ENCODE measurements at places on chromosomes 5 and 9. TPM values are rescaled to one million over a fixed set of nuclear protein-coding genes. Genes with fewer than 3 reads are reported as not detected.

ADGRV1 gene
- polyA plus RNA-seq: 2.1 TPM

AQP3 gene
- polyA plus RNA-seq: 1.6 TPM

C9orf50 gene
- not detected for polyA plus RNA-seq

ABHD17B gene
- polyA plus RNA-seq: 16.8 TPM

PFN3 gene
- not detected for polyA plus RNA-seq

KCNN2 gene
- not detected for polyA plus RNA-seq

DNA sequence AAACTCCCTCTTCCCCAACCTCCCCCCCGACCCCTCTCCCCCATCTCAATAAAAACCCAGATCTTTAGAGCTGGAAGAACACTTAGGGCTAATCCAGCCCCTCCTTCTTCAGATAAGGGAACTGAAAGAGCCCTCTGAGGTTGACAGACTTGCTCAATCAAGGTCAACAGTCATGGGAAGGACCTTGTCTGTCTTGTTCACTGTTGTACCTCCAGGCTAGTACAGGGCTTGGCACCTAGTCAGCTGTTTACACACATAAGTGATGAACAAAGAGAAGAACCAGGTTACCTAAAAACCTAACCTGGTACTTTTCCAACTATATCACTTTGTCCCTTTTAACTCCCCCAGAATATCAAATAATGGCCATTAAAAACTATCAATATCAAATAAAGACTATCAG, 2.4 kb downstream of the TTC39B start:
- no peaks in the 10 kb centered on the region for H3K27me3 ChIP-seq
- no peak overlapping the region for H3K27ac ChIP-seq
- H3K4me3 ChIP-seq: no peak overlapping the region
- DNase-seq: no peak
- H3K4me1 ChIP-seq: no peaks in the 10 kb centered on the region

- no peaks in the 10 kb centered on the region for H3K27me3 ChIP-seq
- peak overlapping the region; percentile 99 for H3K27ac ChIP-seq
- H3K4me3 ChIP-seq: no peak overlapping the region
These were observed 225.0 kb downstream of the FANCC start for GRCh38 chr9:95092262-95093072.

GRCh38 chr5:151182976-151183375, 25.4 kb upstream of the ANXA6 start:
- DNase-seq: no peak
- H3K36me3 ChIP-seq: peaks cover 7% of the 10 kb centered on the region
- peaks cover 13% of the 10 kb centered on the region for H3K4me1 ChIP-seq
- H3K27ac ChIP-seq: no peak overlapping the region
- no peak overlapping the region for H3K4me3 ChIP-seq

- peaks cover 6% of the 10 kb centered on the region for H3K4me1 ChIP-seq
- no peak for DNase-seq
- H3K27ac ChIP-seq: peak overlapping the region; percentile 22
These were observed 48.5 kb downstream of the NEK6 start for GRCh38 chr9:124306098-124306735.

DNA sequence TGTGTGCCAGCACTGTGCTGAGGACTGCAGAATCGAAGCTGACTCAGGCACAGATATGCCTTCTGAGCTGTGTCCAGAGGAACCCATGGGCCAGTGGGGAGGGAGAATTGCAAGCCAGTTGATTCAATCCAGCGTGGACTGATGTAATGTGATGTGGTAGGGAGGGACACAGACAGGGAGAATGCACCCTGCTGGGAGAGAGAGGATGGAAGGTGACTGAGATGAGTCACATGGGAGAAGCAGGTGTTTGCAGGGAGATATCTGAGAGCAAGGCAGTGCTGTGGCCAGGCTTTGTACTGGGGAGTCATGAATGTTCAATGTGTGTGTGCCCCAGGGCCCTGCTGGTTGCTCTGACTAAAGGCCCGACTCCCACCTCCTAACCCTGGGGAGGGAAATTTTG, 75.7 kb downstream of the IRX1 start:
- no peak overlapping the region for H3K27ac ChIP-seq
- no peaks in the 10 kb centered on the region for H3K36me3 ChIP-seq
- H3K4me1 ChIP-seq: no peaks in the 10 kb centered on the region
- H3K4me3 ChIP-seq: no peak overlapping the region
- no peaks in the 10 kb centered on the region for H3K27me3 ChIP-seq
- DNase-seq: no peak

DNA sequence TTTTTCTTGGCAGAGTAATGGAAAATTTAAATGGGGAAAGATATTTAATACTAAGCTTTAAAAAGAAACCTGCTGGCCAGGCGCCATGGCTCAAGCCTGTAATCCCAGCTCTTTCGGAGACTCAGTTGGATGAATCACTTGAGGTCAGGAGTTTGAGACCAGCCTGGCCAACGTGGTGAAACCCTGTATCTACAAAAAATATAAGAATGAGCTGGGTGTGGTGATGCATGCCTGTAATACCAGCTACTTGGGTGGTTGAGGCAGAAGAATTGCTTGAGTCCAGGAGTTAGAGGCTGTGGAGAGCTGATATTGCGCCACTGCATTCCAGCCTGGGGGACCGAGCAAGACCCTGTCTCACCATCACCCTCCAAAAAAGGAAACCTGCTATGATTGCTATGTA, 32.8 kb downstream of the TUT7 start:
- no peaks in the 10 kb centered on the region for H3K27me3 ChIP-seq
- H3K36me3 ChIP-seq: peaks cover 7% of the 10 kb centered on the region
- H3K4me3 ChIP-seq: no peak overlapping the region
- no peaks in the 10 kb centered on the region for H3K4me1 ChIP-seq
- DNase-seq: no peak

- no peak overlapping the region for H3K4me3 ChIP-seq
- H3K27ac ChIP-seq: no peak overlapping the region
- peaks cover 87% of the 10 kb centered on the region for H3K36me3 ChIP-seq
- no peaks in the 10 kb centered on the region for H3K4me1 ChIP-seq
- DNase-seq: no peak
These were observed 35.6 kb downstream of the GPR21 start for GRCh38 chr9:123069010-123069481.

GRCh38 chr9:82231411-82231810, 242.8 kb downstream of the SPATA31D1 start:
- DNase-seq: no peak
- no peaks in the 10 kb centered on the region for H3K4me1 ChIP-seq
- no peak overlapping the region for H3K4me3 ChIP-seq
- no peaks in the 10 kb centered on the region for H3K27me3 ChIP-seq

- H3K4me1 ChIP-seq: no peaks in the 10 kb centered on the region
- no peak overlapping the region for H3K4me3 ChIP-seq
- no peaks in the 10 kb centered on the region for H3K36me3 ChIP-seq
- DNase-seq: no peak
These were observed 29.0 kb downstream of the MEIKIN start for GRCh38 chr5:131916481-131916880.

DNA sequence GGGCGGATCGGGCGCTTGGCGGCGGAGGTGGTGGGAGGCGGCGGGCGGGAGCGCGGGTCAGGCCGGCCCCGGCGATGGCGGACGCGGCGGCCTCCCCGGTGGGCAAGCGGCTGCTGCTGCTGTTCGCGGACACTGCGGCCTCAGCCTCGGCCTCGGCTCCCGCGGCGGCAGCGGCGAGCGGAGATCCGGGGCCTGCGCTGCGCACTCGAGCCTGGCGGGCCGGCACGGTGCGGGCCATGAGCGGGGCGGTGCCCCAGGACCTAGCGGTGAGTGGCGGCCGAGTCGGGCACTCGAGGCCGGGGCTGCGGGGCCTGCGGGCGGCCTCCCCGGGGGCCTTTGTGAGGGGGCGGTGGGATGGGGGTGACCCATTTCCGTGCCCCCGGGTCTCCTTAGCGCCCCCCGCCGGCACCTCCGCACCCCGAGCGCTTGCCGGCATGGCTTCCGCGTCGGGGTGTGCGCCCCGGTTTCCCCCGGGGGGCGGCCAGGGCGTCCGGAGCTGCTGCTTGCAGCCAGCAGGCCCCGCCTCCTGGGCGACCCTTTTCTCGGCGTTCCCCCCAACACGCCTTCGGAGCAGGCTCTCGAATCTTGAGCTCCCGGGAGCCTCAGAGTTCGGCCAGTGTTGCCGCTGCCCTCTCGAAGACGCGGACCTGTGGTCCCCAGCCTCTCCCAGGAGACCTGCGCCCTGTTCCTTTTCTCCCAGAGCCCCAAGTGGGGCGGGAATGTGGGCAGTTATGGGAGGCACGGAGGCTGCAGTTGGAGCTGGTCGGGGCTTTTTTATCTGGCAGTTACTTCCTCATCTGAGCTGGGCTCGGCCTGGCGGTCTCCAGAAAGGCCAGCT, 456 bp downstream of the KDM3B start:
- peak; percentile 80 for DNase-seq
- H3K36me3 ChIP-seq: no peaks in the 10 kb centered on the region
- H3K4me3 ChIP-seq: peak overlapping the region; percentile 61
- no peaks in the 10 kb centered on the region for H3K4me1 ChIP-seq

- no peak overlapping the region for H3K27ac ChIP-seq
- H3K36me3 ChIP-seq: no peaks in the 10 kb centered on the region
- DNase-seq: no peak
- no peaks in the 10 kb centered on the region for H3K4me1 ChIP-seq
These were observed 483.5 kb downstream of the SPOCK1 start for GRCh38 chr5:137015540-137016116.

DNA sequence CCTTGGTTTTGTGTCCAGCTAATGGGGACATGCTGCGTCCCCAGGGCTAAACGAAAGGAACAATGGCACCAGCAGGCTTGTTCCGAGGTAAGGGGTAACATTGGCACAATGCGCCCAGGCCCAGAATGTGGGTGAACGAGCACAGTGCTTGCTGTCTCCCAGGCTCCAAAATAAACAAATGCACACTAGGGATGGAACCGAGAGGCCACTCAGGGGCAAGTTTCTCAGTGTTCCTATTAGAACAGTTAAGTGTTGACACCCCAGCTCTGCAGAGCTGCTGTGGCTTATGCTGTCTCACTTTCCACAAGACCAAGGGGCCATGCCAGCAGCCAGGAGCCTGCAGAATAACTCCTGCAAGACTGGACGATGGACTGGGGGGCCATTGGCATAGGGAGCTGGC, 492.4 kb downstream of the GADD45G start:
- no peaks in the 10 kb centered on the region for H3K36me3 ChIP-seq
- DNase-seq: no peak
- H3K27me3 ChIP-seq: no peaks in the 10 kb centered on the region
- no peak overlapping the region for H3K27ac ChIP-seq
- no peak overlapping the region for H3K4me3 ChIP-seq

- no peaks in the 10 kb centered on the region for H3K4me1 ChIP-seq
- H3K4me3 ChIP-seq: no peak overlapping the region
- H3K36me3 ChIP-seq: no peaks in the 10 kb centered on the region
- H3K27ac ChIP-seq: no peak overlapping the region
These were observed 141.5 kb upstream of the ERCC6L2 start for GRCh38 chr9:95733741-95734666.

- no peaks in the 10 kb centered on the region for H3K27me3 ChIP-seq
- no peaks in the 10 kb centered on the region for H3K4me1 ChIP-seq
- no peak overlapping the region for H3K27ac ChIP-seq
- no peak overlapping the region for H3K4me3 ChIP-seq
- H3K36me3 ChIP-seq: no peaks in the 10 kb centered on the region
These were observed 75.8 kb upstream of the PCAT7 start for GRCh38 chr9:94478755-94479730.

GRCh38 chr9:136108648-136109266, 9.9 kb downstream of the TMEM250 start:
- no peaks in the 10 kb centered on the region for H3K36me3 ChIP-seq
- H3K27me3 ChIP-seq: no peaks in the 10 kb centered on the region
- peak overlapping the region; percentile 86 for H3K27ac ChIP-seq
- peak overlapping the region; percentile 43 for H3K4me3 ChIP-seq

- H3K27me3 ChIP-seq: no peaks in the 10 kb centered on the region
- peak; percentile 89 for DNase-seq
- no peaks in the 10 kb centered on the region for H3K4me1 ChIP-seq
- no peaks in the 10 kb centered on the region for H3K36me3 ChIP-seq
These were observed 34.1 kb upstream of the PLIN2 start for GRCh38 chr9:19161257-19162025.

- no peaks in the 10 kb centered on the region for H3K4me1 ChIP-seq
- no peaks in the 10 kb centered on the region for H3K27me3 ChIP-seq
- H3K36me3 ChIP-seq: no peaks in the 10 kb centered on the region
- no peak overlapping the region for H3K27ac ChIP-seq
- DNase-seq: peak; percentile 60
- no peak overlapping the region for H3K4me3 ChIP-seq
These were observed 97.2 kb downstream of the ROR2 start for GRCh38 chr9:91852801-91853347.

- no peak overlapping the region for H3K4me3 ChIP-seq
- no peaks in the 10 kb centered on the region for H3K4me1 ChIP-seq
- no peak overlapping the region for H3K27ac ChIP-seq
- no peaks in the 10 kb centered on the region for H3K36me3 ChIP-seq
These were observed 22.7 kb upstream of the UGCG start for GRCh38 chr9:111873901-111874300.

DNA sequence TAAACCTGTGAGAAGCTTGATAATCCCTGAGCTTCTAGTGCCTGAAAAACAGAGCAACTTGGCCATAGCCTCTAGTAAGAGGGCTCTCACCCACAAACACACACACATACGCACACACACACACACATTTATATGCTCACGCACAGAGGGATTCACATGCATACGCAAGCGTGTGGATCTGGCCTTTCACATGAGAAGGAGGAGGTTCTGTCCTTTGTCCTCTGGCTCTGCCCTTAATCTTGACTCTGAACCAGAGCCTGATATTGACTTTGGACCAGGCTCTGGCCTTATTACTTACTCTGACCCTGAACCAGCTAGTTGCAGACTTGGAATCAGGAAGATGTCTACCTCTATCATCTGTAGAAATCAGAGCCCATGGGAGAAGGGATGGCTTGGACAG, 10.0 kb upstream of the P4HA2 start:
- peak; percentile 14 for DNase-seq
- H3K36me3 ChIP-seq: no peaks in the 10 kb centered on the region
- H3K27ac ChIP-seq: peak overlapping the region; percentile 28

- no peaks in the 10 kb centered on the region for H3K27me3 ChIP-seq
- no peak for DNase-seq
- H3K4me3 ChIP-seq: no peak overlapping the region
- peaks cover 24% of the 10 kb centered on the region for H3K36me3 ChIP-seq
- no peaks in the 10 kb centered on the region for H3K4me1 ChIP-seq
These were observed 35.6 kb downstream of the FCHO2 start for GRCh38 chr5:72991394-72991793.

All from sigmoid colon (tissue), 7 donors.